ENCODE measurements at places on chromosomes 12 and 14.

GRCh38 chr14:35079742-35080141, 33.7 kb downstream of the FAM177A1 start:
- no peak for DNase-seq

DNA sequence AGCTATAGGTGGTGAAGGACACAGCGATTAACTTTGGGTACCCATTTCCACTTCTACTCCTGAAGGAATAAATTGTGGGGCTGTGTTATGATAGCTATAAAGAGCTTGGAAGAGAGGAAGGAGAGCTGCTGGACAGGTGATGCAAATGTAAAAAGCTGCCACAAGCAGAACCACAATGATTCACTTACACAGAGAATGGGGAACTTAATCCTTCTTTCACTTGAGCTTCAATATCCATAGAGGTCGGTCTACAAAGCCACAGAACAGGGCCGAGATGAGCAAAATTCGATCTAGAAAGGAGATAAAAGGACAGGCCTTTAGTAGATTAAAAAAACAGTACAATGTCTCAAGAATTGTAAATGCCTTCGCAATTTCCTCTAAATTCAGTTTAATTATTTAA, 831.1 kb downstream of the LRFN5 start:
- no peak for DNase-seq

DNA sequence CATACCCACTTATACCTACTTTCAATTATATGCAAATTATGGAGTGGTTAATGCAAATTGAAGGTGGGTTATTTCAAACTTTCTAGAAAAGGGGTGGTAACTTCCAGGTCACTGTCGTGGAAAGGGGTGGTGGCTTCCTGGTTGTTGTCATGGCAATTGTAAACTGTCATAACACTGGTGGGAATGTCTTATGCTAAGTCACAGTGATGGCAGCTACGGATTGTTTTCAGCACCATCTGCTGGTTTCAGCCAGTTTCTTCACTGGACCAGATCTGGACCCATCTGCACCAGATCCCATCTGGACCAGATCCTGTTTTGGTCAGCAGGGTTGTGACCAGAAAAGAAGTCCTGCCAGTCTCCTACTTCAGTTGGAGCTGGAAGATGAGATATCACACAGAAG, 1469.3 kb downstream of the AACS start:
- no peak for DNase-seq

- DNase-seq = no peak
Measured at GRCh38 chr12:15563663-15564062, 225.5 kb downstream of the EPS8 start.

DNA sequence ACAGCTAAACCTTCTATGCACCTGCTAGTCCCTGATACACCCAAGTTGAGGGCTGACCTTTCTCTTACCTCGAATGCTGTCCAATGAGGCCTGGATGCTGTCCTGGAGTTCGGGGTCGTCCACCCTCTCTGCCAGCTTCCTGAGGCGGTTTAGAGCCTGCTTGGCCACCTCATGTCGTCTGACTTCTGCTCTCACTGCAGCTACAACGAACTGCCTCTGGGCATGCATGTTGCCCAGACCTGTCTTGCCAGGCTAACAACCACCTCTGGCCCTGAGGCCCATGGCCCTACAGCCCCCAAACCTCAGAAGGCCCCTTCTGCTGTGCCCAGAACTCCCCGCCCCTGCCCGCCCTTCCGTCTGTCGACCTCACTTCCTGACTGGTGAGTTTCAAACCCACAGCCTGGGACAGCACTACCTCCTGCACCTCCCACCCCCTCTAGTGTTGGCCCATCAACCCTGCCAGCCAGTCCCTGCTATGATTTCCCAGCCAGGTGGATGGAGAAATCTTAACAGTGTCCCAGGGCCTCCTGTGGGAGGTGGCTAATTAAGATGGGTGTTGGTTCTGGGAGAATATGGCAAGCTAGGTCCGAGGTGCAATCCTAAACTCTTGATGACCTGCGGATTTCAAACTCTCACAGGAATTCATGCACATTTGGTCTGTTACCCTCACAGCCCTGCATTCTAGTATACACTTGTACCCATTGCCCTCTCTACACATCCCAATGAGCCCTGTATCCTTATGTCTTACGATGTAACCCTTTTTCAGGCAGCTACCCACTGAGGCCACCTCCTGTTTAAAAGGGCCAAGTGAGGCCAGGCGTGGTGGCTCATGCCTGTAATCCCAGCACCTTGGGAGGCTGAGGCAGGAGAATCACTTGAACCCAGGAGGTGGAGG, 2.7 kb upstream of the TSPAN31 start:
- no peak for DNase-seq

GRCh38 chr14:69238883-69239282, 21.1 kb upstream of the GALNT16 start:
- DNase-seq = no peak

- no peak for DNase-seq
Measured at GRCh38 chr14:85131226-85131922, 398.6 kb upstream of the FLRT2 start.

- no peak for DNase-seq
Measured at GRCh38 chr12:48132826-48133225, 13.7 kb downstream of the PFKM start.

- no peak for DNase-seq
Measured at GRCh38 chr14:99263564-99264330, 8.2 kb downstream of the BCL11B start.

DNA sequence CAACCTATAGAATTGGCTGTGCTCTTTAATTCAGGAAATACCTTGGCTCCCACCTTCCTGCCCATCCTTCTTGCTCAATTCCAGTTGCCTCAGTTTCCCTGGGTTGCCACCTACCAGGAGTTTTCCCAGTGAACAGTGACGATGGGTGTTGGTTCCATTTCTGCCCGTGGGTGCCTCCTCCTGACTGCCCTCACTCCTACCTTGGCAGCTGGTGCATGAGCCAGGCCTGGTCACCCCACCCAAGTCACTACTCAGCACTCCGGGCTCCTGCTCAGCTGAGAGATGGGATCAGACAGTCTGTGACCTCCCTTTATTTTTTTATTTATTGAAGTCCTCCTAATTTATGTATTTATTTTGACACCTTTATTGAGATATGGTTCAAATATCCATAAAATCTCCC, 31.0 kb upstream of the PTGR2 start:
- DNase-seq = no peak

GRCh38 chr14:77761205-77761931, 412 bp upstream of the SNW1 start:
- DNase-seq = no peak

- no peak for DNase-seq
Measured at GRCh38 chr12:93137656-93138612, 208.8 kb upstream of the EEA1 start.
